ENCODE measurements at places on chromosomes 4 and X. TPM values are rescaled to one million over a fixed set of nuclear protein-coding genes. Genes with fewer than 3 reads are reported as not detected.

Gene VEGFC
- 6.4 TPM for total RNA-seq

Gene NPY1R
- not detected for total RNA-seq

Gene H2BW2
- total RNA-seq = not detected

Gene CCDC110
- 2.7 TPM for total RNA-seq

Gene MED12
- total RNA-seq = 14.1 TPM
